Umbilical cord (tissue), 2 donors: ENCODE measurements at places on chromosomes 5 and 9.

GRCh38 chr9:116539549-116539948 lies 147.6 kb upstream of the TRIM32 start:
- DNase-seq: no peak

GRCh38 chr5:40401284-40402006 lies 278.3 kb upstream of the PTGER4 start:
- no peak for DNase-seq

- no peak for DNase-seq
Observed at GRCh38 chr5:73862796-73863195, 236.8 kb downstream of the ARHGEF28 start.

GRCh38 chr5:123538670-123539459 lies 26.9 kb downstream of the CSNK1G3 start:
- peak; percentile 50 for DNase-seq

DNA sequence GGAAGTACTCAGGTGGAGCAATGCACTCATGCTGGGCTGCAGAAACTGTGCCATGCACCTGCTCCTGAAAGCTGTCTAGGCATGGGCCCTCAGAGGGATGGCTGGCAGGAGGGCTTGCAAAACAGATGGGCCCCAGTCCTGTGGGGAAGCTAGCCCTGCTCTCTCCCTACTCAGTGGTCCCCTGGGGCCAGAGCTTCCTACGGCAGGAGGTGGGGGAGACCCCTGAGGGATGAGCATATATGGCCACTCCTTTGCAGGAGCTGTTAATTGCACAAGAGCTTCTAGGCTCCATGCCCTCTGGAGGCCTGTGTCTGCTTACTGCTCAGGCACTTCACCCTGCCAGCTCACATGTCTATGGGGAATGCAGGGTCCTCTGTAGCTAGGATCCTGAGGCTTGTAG lies 545.3 kb upstream of the PTPRD start:
- no peak for DNase-seq

- DNase-seq: no peak
Observed at GRCh38 chr5:58737671-58738070, 154.8 kb downstream of the RAB3C start.

DNA sequence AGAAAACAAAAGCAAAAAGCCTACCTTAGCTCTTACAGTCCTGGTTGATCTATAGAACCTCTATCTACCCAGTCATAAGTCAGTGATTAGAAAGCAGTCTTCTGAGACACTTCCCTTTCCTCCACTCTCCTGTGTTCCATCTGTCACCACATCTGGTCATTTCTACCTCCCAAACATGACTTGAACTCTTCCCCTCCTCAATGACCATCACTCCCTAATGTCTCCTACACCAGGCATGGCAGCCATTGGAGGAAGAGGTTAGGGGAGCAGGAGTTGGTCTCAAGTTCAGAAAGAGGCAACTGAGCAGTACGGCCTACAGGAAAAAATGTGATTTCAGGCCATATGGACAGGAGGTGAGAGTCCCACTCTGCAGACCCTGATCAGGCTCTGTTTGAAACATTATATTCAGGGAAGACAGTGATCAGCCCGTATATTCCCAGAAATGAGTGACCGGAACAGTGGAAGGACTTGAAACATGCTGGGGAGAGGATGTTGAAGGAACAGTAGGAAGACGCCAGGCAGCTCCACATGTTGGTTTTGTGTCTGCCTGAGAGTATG lies 12.0 kb downstream of the ABLIM3 start:
- no peak for DNase-seq

- no peak for DNase-seq
Observed at GRCh38 chr9:133132174-133132573, 11.1 kb upstream of the RALGDS start.
